ENCODE measurements at places on chromosomes 4 and X. TPM values are rescaled to one million over a fixed set of nuclear protein-coding genes. Genes with fewer than 3 reads are reported as not detected.

The FGF13 gene
- total RNA-seq = 0.52 TPM

The PRRG1 gene
- 83.3 TPM for total RNA-seq

The ZNF185 gene
- 63.4 TPM for total RNA-seq

The STK26 gene
- total RNA-seq = 20.8 TPM

The CT45A3 gene
- total RNA-seq = not detected

The AFM gene
- not detected for total RNA-seq

The IQCM gene
- not detected for total RNA-seq

The CSAG1 gene
- total RNA-seq = not detected

The EMD gene
- 14.9 TPM for total RNA-seq

Measured in renal cortical epithelial cell (primary cell).